ENCODE measurements at places on chromosomes 3 and 15. TPM values are rescaled to one million over a fixed set of nuclear protein-coding genes. Genes with fewer than 3 reads are reported as not detected.

DNA sequence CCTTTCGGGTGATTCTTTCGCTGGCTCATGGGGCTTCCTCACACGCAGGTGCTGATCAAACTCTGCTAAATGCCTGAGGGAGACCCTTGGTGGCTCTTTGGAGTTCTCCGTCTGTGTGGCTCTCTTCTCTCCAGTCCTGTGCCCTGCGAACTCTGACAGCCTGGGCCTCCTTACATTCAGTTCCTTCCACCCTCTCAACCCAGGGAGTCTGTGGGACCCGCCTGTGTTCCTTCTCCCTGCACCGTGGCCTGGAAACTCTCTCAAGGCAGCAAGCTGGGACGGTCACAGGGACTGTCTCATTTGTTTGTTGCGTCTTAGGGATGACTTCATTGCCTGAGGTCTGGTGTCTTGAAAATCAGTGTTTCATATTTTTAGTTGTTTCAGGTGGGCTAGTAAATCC is 37.0 kb upstream of the CORO2B start:
- DNase-seq: no peak

DNA sequence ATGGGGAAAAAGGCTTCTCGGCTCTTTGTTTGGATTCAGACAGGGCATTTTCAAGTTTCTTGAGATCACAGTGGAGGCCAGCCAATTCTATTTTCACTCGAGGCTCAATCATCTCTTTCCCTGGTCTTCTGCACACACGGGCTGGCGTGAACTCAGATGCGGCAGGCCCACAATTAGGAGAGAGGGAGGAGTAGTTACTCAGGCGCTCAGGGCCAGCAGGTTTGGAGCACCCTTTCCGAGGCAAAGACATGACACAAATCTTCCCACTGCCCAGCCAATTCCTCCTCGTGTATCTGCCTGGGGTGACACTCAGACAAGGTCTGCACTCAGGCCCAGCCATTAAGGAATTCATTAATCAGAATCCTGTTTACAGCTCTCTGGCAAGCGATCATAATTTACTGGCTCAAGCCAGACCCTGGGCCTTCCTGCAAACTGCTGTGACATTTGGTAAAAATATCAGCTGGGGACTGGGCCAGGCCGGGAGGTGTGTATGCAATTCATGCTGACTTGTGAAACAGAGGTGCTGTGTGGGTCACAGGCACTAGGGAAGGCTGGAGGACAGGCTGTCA is 68.1 kb upstream of the TLE3 start:
- DNase-seq: no peak

GRCh38 chr3:155352900-155353490 is 59.5 kb upstream of the STRIT1 start:
- peak; percentile 41 for DNase-seq

RBPMS2 gene
- 0.91 TPM for total RNA-seq

- no peak for DNase-seq
Measured at GRCh38 chr3:195334967-195335366, 64.0 kb upstream of the XXYLT1 start.

AVEN gene
- total RNA-seq: 22.9 TPM

DNA sequence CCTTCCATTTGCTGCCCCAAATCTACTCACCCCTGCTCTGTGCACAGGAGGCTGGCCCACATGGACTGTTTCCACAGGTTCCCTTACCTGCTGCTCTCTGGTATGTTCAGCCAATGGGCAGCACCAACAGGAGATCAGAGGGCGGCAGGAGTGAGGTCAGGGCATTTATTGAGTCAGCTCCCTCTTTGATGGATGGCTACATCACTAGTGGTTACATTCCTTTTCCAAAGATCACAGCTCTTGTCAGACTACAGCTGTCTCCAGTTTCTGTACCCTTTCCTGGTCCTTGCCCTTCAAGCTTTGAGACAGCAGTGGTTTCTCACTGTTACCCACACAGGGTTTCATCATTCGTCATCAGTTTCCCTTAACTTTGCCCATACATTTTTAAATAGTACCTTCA is 325.1 kb downstream of the SUCLG2 start:
- DNase-seq: peak; percentile 4

CKMT1A gene
- total RNA-seq: not detected

- DNase-seq: no peak
Measured at GRCh38 chr15:57827971-57828370, 121.5 kb downstream of the POLR2M start.

GP5 gene
- total RNA-seq: not detected

RPL22L1 gene
- total RNA-seq: 64.3 TPM

DNA sequence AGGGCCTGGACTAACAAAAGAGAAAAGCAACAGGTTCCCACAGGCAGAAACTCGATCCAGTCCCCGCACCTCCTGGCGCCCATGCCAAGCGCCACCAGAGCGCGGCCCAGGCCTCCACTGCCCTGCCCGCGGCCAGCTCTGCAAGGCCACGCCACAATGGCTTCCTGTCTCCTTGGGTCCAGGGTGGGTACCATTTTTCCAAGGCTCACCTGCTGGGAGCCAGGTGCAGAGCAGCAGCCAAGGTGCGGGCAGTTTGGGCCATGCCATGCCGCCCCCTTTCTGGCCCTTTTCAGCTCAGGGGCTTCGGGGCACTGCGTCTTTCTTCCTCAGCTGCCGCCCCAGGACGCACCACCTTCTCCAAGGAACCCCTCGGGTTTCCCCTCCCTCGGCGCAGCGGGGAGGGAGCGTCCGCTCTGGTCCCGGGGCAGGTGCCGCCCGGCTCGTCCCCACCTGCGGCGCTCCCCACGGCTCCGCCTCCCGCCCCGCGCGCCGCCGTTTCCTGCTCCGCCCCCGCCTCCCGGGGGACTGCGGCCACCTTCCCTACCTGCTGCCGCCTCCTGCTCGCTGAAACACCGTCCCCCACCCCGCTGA is at the start of gene ILDR1:
TSS of gene ILDR1 (minus strand) at position 437 of the 591 bp plus-strand sequence. CDS start at position 267, 170 bp downstream.
- no peak for DNase-seq

PXYLP1 gene
- 14.5 TPM for total RNA-seq

OSTN gene
- total RNA-seq: not detected

Measured in M059J (cell line).